ENCODE measurements at places on chromosomes 5 and 9.

DNA sequence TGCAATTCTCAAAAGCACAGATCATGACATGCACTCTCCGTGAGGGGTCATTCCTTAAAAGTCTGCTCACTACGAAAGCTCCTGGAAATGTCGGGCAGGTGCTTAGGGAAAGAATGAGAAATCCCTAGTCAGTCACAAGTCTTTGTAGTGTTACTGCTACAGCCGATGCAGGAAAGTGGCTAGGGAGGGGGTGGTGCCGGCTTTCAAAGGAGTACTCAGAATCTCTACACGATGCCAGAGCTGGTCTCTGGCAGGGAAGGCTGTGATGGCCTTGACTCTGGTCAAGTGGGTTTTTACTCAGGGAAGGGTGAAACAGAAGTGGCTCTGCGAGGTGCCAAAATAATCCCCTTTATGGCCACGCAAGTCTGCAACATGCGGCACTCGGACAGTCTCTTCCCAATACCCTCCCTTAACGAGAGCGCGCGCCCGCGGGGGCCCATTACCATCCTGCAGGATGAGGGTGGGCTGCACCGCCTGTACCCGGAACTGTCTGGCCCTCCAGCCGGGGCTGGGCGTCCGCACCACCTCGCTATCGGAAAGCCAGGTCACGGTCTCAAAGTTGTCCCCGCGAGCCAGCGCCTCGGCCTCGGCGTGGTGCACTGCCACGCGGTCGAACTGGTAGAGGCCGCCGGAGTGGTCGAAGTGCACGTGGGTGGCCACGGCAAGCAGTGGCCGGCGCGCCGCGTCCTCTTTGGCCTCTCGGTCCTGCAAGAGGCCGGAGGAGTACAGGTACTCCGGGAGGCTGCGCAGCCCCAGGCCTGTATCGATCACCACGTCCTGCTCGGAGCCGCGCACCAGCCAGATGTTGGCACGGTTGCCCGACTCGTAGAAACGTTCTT, 956 bp downstream of the MBLAC2 start:
- peak; percentile 54 for DNase-seq

DNA sequence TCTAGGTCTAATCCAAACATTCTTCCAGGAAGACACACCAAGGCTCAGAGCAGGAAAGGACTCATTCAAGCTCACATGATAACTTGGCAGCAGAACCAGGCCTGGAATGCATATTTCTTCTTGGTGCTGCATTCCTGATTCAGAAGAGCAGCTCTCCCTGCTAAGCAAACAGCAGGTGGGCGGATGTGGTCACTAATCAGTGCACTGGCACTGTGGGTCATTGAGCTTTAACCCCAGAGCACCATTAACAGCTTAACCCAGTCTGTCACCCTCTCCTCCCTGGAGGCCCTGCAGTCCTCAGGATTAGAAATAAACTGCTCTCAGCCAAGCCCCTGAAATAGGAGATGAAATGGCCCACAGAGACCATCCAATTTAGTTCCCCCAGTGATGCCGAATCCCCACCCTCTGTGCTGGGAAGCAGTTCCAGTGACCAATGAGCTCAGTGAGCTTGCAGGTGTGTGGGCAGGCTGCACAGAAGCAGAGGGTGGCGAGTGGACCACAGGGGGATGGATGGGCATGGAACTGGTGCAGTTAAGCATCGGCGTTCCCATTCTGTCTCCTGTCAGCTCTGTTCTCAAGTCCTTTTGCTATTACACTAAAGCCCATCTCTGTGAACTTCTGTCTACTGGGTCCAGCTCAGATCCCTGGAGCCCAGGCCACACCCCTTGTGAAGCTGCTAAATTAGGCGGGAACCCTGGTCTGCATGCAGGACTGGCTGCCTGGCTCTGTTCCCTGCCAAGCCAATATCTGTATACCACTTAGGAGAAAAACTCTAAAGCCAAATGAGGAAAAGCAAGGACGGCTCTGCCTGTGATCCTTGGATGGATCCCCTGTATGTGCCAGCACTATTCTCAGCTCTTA, 16.6 kb upstream of the MEGF9 start:
- no peak for DNase-seq

- DNase-seq = no peak
These were observed 54.6 kb downstream of the MEGF9 start for GRCh38 chr9:120659676-120660075.

GRCh38 chr5:1447671-1448361, 2.6 kb upstream of the SLC6A3 start:
- DNase-seq = no peak

DNA sequence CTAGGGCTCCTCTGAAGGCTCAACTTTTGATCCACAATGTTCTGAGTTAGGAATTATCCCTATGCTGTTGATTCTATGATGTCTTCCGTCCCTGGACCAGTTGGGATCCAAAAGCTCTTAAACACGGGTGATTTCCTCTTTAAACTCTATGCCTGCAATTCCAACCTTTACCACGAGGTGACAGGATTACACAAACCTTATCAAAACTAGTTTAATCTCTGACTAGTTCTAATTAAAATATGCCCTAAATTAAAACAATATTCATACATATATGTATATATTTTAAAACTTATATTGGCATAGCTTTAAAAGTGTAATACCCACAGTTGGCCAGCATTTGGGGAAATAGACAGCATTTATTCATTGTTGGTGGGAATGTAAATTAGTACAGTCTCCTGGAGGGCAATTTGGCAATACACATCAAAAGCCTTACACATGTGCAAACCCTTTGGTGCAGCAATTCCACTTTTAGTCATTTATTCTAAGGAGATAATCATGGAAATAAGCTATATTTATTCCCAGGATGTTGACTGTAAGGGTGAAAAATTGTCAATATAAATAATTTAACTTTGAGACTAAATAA, 51.6 kb upstream of the PHYKPL start:
- DNase-seq = no peak

- no peak for DNase-seq
These were observed 828 bp downstream of the NPR2 start for GRCh38 chr9:35792024-35792813.

- DNase-seq = no peak
These were observed 175.9 kb downstream of the CEMIP2 start for GRCh38 chr9:71592400-71592799.

- no peak for DNase-seq
These were observed 18.5 kb downstream of the CD274 start for GRCh38 chr9:5468850-5469249.

GRCh38 chr5:169079697-169080096, 221.2 kb downstream of the SLIT3 start:
- no peak for DNase-seq

DNA sequence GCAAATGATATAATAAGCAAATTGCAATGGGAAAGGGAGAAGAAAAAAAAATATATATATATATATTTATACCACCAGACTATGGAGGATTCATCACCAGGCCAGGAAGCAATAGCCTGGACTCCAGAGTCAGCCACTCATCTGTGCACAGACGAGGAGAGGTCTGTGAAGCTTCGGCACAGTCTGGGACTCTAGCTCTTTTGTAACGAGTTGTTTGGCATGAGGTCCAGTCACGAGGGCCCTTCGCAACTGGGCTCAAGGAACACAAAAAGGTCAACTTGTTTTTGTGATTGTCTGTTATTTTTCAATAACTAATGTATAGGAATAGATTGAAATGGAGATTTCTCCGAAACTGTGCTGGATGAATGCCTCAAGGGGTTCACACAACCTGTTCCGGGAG, 14.7 kb upstream of the FGF1 start:
- no peak for DNase-seq

- DNase-seq = no peak
These were observed 197.1 kb downstream of the TMC1 start for GRCh38 chr9:72718503-72718902.

DNA sequence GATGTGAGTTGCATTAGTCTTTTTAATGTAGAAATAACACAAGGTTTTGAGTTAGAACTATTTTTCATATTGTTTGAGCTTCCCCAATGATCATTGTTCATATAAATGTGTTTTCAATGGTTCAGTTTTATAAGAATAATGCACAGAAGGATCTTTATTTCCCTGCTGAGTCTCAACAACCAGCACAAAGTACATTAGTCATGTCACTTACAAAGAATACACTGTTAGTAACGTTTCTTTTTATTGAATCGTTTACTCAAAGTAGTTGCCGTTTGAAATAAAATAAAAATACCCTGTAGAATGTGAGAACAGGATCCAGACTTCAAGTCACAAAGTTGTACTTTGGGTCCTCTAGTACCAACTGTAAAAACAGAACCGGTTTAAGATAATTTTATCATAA, 41.5 kb downstream of the ERCC8 start:
- DNase-seq = no peak

DNA sequence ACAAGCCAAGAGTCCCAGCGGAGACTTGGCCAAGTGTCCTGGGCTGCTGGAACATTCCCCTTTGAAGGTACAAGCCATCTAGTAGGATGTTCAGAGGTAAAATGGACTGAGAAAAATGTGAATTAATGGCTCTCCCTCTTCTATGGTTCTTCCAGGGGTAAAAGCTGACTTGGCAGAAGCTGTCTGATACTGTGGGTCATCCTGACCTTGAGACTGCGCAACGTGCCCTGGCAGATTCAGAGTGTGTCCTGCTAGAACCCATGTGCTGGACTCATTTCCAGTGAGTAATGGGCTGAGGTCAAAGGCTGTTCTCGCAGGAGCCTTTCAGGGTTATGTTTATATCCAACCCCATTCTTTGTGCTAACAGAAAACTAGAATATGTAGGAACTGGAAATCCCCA, 423.0 kb upstream of the CD180 start:
- no peak for DNase-seq

GRCh38 chr9:98253565-98253964, 1.9 kb downstream of the TBC1D2 start:
- DNase-seq = no peak

DNA sequence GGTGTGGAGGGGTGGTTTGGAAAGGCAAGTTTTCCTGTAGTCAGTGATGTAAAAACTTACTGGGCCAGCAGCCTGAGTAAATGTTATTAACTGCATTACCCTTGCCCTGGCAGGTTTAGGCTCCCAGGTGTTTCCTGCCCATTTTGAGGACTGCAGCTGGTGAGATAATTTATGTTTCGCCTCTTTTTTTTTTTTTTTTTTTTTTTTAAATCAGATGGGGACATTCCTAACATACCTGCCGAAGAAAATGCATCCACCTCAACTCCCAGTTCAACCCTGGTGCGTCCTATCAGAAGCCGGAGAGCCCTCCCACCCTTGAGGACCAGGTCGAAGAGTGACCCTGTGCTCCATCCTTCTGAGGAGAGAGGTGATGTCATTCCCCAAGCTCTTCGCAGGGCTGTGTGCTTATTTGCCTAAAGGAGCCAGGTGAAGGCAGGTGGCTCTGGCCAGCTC, 60.6 kb downstream of the ENTREP1 start:
- DNase-seq = no peak

GRCh38 chr5:44275908-44276307, 113.3 kb downstream of the FGF10 start:
- no peak for DNase-seq

- no peak for DNase-seq
These were observed 23.6 kb upstream of the TNFSF8 start for GRCh38 chr9:114953959-114954358.

DNA sequence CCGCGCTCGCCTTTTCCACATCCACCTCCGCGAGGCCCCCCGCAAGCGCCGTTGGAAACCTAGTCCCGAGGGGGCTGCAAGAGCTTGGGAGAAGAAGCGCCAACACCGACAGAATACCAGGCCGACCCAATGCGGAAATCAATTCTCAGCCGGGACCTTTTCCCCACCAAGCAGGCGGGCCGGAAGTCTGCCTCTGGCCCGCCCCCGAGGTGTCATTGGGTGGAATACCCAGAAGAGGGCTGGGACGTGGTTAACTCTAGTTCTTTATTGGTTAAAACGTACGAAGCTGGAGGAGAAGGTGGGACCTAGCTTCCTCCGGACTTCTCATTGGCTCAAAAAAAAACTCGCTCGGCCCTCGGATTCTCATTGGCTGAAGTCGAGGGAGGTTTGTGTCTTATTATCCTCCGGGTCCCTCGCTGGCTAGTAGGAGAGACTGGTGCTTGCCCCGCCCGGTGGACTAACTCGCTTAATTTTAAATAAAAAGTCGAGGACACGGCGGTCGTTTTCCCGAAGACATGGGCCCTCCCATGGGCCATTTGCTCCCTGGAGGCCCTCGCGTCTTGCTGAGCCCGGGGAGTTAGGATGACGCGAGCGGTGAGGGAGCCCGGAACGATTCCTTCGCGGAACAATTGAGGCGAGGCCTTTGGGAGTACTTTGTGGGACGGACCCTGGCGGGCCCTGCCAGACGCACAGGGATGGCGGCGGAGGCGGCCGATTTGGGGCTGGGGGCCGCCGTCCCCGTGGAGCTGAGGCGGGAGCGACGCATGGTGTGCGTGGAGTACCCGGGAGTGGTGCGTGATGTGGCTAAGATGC, at the start of gene GTF3C5:
Gene GTF3C5 (plus strand): TSS at position 681 of the 813 bp plus-strand sequence. CDS start 15 bp downstream, at position 696.
- DNase-seq = peak; percentile 95

DNA sequence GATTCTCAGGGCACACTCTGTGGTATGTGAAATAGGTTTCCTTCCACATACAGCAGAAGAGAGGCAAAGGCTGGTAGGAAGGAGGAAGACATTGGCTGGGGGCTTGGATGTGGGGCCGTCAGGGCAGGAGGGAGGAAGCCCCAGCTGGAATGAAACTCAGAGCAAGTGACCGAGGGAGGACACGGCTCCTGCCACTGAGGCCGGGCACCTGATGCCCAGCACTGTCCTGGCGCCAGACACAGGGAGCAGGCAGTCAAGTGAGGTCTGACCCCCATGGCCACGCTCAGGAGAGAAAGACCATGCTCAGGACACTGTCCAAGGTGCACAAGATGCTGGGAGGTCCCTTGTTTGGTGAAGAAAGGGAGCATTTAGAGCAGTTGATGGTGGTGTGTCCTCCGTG, 245.5 kb downstream of the CACNA1B start:
- DNase-seq = no peak

DNA sequence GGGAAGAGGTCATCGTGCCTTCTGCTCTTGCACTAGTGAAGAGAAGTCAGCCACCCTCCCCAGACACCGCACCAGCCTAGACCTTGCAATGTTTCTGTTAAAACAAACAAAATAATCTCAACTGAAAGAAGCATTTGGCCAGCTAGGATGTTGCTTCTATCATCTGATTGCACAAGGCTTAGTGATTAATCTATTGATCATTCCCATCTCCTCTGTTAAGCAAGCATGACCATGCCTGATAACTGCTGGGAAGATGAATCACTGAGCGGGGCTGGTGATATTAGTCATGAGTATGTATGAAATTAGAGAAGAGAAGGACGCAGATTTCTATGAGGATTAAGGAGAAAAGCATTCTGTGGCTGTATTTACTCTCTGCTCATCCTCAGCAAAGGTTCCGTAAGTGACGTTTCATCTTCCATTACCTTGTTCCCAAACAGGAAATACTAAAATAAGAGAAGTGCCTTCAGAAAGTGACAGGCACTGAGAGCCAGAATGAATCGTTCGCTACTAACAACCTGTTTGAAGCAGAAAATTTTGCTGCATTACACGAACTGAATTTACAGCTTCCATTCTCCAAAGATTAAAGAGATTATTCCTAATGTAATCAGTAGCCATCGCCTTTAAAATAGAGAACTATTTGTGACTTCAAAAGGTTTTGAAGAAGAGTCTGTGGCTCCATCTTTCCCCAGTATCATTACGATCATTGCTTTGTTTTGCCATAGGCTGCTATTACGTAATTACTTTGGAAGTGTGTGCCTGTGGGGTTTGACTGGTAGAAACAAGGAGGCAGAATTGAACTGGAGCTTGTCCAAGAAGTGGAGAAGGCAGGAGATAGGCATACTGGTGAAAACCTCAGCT, 219.1 kb downstream of the MED10 start:
- no peak for DNase-seq

All from hypothalamus (tissue), 51 donors.